ENCODE measurements at places on chromosomes 2 and 18.

GRCh38 chr2:8694737-8695136, 12.9 kb downstream of the ID2 start:
- DNase-seq, result no peak

DNA sequence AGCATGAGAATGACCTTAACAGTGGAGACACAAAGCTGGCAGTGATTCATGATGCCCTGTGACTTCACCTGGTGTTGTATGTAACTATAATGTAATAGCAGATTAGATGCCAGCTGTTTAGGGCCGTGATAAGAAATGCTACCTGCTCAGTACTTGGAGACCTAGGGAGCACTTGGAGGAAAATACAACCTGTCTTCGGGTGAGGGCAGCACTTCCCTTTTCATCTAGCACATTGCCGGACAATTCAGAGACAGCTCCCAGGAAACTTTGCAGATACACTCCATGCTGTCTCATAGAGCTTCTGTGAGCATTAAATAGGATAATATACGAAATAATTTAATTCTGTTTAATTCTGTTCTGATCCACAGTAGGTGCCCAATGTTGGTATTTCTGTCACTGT, 668.5 kb downstream of the TSN start:
- DNase-seq, result no peak

GRCh38 chr2:175976391-175977157, 25.5 kb downstream of the LNPK start:
- no peak for DNase-seq

DNA sequence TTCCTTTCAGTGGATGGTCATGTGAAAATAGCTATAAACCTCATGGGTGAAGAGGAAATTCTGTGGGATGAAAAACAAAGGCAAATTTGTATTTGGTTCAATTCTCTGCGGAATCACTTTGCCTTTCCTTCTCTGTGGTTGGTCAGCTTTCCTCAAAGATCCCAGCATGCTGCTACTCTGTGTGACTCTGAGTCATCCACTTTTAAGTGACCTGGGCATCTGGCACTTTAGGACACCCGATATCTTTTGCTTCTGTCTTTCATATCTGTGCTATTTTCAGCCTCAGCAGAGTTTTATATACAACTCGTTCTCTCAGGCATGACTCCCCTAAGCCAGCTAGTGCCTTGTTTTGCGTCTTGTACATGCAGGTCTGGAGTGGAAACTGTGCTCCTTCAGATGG, 217.0 kb upstream of the PIEZO2 start:
- no peak for DNase-seq

DNA sequence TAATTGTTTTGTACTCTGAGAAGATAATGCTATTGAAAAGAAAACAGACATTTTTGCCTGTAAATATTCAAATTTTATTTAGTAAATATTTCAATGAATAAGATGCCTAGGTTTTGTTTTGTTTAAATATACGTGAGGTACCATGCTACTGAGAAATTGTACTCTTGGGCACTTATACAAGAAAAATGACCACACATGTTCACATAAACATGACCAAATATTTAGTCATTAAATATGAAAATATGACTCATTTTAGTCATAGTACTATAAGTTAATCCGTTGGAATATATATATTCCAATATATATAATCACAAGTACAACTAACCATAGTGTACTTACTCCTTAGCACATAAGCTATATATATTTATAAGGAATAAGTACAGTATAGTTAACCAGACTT, 56.7 kb upstream of the ZNF804A start:
- no peak for DNase-seq

DNA sequence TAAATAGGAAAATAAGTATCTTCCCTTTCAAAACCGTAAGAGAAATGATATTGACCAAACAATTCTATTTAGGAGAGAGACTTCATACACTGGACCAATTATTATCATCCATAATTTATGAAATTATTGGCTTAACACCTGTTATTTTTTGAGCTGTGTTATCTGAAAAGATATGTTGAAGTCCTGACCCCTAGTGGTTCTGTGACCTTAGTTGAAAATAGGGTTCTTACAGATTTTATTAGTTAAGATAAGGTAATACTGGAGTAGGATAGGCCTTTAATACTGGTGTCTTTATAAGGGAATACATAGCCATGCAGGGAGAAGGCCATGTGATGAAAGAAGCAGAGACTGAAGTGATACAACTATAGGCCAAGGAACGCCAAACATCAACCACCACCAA, 659.6 kb downstream of the DCC start:
- DNase-seq, result no peak

- no peak for DNase-seq
These were observed 473.8 kb upstream of the SPHKAP start for GRCh38 chr2:228655331-228655730.

GRCh38 chr18:77866351-77866750, 616.7 kb downstream of the GALR1 start:
- DNase-seq, result no peak

DNA sequence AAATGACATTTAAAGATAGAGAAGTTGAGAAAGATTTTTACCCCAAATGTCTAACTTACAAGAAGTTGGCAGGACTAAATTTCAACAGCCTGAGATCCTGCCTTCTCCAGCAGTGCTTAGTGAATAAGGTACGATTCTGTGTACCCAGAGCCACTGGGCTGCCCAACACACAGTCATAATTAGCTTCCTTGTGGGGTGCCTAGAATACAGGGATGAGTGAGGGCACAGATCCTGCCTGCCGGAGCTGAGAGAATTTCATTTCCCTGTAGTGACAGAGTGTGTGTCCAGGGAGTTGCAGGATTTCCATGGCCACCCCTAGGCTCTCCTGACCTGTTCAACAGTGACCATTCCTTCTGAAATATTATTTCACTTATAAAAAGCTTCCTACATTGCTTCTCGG, 27.0 kb downstream of the GREB1 start:
- DNase-seq, result no peak

DNA sequence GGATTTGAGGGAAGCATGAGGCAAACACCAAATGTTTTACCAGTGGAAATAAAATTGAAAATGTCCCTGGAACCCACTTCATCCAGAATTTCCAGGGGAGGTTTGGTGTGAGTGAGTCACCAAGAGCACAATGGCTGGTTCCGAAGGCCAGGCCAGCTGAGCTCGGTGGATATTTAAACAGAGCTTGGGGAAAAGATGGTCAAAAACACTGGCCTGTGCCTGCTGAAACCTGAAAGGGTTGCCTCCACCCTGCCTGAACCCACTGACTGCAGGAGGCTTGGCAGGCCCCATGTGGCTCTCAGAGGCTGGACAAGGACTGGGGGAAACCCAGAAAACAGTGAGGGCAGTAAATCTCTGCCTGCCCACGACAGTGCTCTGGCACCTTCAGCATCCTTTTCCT, 93.9 kb downstream of the TTC32 start:
- no peak for DNase-seq

Data from stimulated activated CD4-positive, alpha-beta T cell treated with anti-CD3 and anti-CD28 coated beads, Interleukin-1b, Interleukin-23, amount 100 ng/mL, for 1 hour (primary cell).